Fibroblast of gingiva (primary cell): ENCODE measurements at places on chromosomes 2 and 18.

DNA sequence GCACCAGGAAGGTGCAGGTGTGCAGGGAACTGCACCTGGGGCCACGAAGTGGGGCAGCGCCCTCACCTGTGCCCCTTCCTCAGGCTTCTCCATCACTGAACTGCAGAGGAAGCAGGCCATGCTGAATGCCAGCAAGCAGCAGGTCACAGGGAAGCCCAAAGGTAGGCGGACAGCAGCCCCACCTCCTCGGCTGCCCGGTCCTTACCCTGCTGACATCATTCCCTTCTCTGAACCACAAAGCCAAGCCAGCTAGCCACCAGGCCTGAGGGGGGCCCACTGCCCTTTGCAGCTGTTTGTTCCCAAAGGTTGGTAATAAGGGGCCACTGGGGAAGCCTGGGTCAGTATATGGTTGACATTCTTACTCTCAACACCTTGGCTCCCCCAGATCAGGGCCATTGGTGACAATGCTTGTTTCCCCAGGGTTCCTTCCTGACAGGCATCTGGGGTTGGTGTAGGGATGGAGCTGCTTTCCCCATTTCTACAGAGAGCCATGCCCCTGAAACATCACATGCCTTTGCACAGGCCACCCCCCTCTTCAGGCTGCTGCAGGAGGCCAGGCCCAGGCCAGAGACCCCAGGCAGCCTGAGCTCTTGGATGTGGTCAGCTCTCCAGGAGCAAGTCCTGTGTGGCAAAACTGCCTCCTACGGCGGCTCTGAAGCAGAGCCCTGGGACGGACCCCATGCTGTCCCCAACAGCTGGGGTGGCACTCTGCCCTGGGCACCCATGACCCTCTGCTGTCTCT lies 47.8 kb downstream of the FAM168B start:
- no peak for DNase-seq

GRCh38 chr2:15874854-15875804 lies 65.2 kb upstream of the MYCN start:
- DNase-seq, result no peak

DNA sequence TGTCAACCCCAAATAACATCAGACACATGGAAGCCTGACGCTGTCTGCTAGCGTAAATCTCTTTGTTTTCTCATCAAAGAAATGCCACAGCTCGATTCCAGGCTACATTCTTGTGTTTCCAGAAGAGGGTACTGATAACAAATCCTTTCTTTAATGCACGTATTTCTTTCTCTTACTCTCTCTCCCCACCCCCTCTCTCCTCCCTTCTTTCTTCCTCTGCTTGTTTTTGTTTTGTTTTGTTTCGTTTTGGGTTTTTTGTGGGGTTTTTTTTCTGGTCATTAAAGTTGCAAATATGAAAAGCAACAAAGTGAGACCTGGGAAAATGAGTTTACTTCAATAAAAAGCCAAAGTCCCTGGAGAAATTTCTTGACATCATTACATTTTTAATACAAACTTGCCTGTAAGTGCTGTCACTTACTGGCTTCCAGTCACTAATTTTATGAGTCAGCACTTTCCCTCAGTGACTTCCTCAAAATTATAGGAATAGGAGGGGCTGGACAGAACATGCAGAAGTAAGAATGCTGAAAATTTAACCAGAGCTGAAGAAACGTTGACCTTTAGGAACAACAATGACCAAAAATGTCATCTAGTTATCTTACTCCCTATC lies 106.7 kb upstream of the NABP1 start:
- peak; percentile 72 for DNase-seq

- DNase-seq, result no peak
These were observed 417.9 kb downstream of the PID1 start for GRCh38 chr2:228853151-228853550.

GRCh38 chr2:147165697-147166382 lies 679.0 kb upstream of the ACVR2A start:
- no peak for DNase-seq

DNA sequence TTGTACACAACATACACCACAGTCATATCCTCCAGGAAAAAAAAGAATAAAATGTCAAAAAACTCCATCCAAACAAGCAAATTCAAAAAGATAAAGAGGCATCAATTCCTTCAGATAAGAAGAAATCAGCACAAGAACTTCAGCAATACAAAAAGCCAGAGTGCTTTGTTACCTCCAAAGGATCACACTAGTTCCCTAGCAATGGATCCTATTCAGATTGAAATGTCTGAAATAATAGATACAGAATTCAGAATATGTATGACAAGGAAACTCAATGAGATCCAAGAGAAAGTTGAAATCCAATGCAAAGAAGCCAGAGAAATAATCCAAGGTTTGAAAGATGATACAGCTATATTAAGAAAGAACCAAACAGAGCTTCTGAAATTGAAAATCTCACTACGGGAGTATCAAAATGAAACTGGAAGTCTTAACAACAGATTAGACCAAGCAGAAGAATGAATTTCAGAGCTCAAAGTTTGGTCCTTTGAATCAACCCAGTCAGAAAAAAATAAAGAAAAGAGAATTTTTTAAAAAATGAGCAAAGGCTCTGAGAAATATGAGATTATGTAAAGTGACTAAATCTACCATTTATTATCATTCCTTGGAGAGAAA lies 80.6 kb downstream of the TRABD2A start:
- no peak for DNase-seq

- DNase-seq, result no peak
These were observed 13.4 kb downstream of the ARHGAP15 start for GRCh38 chr2:143142598-143142997.

- DNase-seq, result no peak
These were observed 199.6 kb downstream of the EIPR1 start for GRCh38 chr2:3177891-3178577.

DNA sequence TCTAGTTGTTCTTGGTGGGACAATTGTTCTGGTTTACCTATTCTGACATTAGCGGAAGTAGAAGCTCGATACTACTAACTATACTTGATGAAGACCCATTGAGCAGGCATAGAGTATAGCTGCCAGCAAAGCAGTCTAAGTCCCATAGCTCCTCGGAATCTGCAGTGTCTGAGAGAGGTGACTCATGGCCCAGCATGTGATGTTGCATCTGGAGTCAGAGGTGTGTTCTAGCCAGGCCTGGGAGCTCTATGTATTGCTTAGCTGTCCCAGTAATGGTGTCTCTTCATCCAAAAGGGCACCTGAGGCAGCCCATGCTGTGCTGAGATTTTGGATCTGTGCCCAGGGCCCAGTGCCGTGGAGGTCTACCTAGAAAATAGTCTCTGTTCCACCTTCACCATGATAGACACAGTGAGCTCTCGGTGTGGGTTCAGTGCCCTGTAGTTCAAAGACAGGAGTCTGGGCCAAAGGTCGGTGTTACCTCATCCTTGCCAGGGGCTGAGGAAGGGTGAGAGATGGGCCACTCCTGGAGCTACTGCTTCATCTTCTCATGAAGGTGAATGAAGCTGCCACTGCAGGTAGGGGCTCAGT lies 47.3 kb downstream of the MEX3C start:
- no peak for DNase-seq

GRCh38 chr18:44981121-44981520 lies 300.4 kb downstream of the SETBP1 start:
- DNase-seq, result no peak

- DNase-seq, result no peak
These were observed 126.6 kb downstream of the DPP4 start for GRCh38 chr2:161947406-161947805.

DNA sequence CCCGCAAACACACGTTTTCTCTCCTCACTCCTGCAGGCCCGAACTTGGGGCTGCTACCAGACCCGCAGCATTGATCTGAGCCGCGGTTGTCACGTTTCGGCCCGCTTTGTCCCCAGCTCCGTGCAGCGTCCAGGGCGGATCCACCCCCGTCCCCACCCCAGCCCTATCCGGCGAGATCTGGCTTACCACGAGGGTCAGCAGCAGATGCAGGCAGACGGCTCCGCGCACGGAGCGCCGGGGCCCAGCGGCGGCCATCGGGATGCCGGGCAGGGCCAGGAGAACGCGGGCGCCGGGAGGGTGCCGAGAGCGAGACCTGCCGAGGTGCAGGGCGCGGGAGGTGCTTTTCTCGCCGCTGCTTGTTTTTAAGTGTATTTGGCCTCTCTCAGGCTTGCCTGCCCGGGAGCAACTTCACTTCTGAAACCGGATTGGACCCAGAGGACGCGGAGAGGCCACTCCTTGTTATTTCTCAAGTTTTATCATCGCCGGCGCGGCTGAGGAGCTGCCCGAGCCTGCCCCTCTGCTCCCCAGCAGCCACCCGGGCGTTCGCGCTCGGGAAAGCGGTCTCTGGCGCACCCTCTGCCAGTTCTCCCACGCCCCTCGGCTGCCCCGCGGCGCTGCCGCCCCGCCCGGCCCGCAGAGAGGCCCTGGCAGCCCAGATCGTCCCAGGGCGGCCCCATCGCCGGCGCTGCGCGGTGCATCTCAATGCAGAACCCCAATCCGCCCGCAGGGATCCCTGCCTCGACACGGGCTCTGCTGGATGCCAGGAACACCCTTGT lies at the start of gene DSC3:
DSC3 (minus strand) TSS at position 337 of the 776 bp plus-strand sequence; CDS start at position 255, 82 bp downstream.
- DNase-seq, result no peak

DNA sequence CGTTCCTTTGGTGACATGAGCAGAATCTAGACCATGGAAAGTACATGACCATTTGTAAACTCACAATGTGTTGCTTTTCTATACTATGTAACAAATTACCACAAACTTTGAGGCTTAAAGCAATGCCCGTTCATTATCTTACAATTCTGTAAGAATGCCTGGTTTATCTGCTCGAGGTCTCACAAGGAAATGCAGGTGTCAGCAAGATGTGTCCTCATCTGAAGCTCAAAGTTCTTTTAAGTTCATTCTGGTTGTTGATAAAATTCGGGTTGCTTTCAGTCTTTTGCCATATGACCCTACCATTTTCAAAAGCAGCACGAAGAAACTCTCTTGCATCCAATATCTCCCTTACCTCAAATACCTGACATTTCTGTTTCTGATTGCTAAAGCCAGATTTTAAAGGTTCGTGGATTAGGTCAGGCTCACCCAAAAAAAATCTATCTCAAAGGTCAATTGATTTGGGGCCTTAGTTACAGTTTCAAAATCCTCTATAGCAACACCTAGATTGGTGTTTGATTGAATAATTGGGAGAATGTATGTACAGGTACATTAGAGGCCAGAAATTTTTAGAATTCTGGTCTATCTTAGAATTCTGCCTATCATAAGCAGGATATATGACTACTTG lies 125.9 kb downstream of the TMEM131 start:
- DNase-seq, result no peak

DNA sequence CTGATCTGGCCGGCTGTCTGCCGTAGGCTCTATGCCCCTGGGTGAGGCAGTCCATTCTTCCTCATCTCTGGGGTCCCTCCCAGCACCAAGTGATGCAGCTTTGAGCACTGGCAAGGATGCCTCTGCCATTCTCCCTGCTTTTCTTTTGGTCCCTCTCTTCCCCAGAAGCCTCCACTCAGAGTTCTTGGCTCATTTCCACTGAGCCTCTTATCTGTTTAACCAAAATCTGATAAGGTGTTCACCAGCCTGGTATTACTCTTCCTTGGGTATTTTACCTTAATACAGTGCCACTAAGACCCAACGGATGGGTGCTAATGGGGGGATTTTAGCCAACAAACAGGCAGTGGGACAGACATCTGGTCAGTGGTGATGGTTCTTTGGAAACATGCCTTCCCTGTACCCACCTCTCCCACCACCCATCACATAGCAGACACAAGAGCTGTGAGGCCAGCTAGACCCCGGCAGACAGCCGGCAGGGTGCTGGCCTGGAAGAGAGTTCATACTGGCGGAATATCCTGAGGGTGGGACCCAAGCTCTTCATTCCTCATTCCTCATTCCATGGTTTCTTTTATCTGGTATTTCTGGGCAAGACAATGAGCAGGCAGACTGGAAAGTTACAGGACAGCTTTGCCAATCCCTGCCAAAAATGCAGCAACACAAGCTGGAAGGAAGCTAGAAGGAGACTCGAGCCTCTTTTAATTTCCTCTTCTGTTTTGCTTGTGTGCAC lies 34.6 kb downstream of the ZBTB7C start:
- DNase-seq, result no peak

- DNase-seq, result peak; percentile 82
These were observed 4.4 kb downstream of the TEX44 start for GRCh38 chr2:231597014-231597611.

GRCh38 chr2:59047373-59047995 lies 806.4 kb upstream of the FANCL start:
- DNase-seq, result no peak

DNA sequence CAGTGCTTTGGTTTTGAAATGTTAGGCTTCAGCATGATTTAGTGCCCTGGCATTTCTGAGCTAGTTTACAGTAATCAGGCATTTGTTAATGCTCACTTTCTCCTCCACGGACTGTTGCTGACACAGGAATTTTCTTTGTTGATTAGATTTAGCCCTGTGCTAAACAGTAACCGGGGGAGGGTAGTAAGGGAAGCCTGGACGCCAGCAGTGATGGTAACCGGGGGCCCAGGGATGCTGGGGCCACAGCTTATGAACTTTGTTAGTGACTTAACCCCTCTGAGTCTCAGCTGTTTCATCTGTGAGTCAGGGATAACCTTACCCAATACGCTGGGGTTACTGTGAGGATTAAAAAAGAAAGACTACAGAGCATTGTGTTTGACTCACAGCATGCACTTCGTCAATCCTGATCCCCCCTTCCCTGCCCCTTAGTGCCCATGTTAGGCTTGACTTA lies 33.5 kb downstream of the KLHL29 start:
- DNase-seq, result peak; percentile 84

- no peak for DNase-seq
These were observed 70.5 kb downstream of the ZFP36L2 start for GRCh38 chr2:43155851-43156411.

DNA sequence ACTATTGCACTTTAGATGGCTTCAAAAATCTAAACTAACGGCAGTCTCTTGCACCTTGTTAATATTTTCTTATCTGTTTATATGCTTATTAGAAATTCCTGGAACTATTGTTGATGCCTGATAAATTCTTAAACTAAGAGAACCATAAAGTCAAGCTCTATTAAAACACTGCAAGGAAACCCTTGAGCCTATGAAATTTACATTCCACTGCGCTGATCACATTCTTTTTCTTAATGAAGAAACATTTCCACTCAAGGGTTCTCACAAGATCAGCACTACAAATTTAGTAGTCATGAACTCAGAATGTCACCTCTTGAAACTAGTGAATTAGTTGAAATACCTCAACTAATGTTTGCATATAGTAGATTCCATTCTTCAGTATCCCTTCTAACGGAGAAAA lies 331.8 kb upstream of the SLC8A1 start:
- no peak for DNase-seq
